ENCODE measurements at places on chromosomes 6 and 20. TPM values are rescaled to one million over a fixed set of nuclear protein-coding genes. Genes with fewer than 3 reads are reported as not detected.
A peak's percentile ranks its signal among the peaks of the same experiment; 100 is the strongest.

DNA sequence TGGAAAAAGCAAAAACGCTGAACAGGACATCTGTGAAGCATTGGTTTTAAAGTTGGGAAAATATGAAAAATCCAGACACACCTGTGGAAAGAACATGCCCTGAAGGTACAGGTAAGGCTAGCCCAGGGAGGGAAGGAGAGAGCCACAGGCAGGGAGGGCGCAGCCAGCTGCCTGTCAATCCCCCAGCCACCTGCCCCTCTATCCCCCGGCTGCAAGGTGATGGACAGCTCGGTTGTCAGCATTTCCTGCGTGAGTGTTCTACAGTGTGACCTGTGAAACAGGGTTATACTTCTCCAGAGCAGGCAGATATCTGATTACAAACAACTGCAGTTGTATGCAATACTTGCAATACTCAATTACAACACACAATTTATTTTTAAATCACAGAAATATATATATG, 358.1 kb downstream of the SMOC2 start:
- no peaks in the 10 kb centered on the region for H3K4me1 ChIP-seq
- DNase-seq, result no peak
- H3K27me3 ChIP-seq, result peaks cover 5% of the 10 kb centered on the region
- no peak overlapping the region for H3K4me3 ChIP-seq
- no peaks in the 10 kb centered on the region for H3K36me3 ChIP-seq

The MATN4 gene
- 0.13 TPM for total RNA-seq

The TDP2 gene
- total RNA-seq, result 37.9 TPM

GRCh38 chr6:2919886-2920285, 16.8 kb upstream of the SERPINB9 start:
- DNase-seq, result no peak
- H3K4me3 ChIP-seq, result no peak overlapping the region
- H3K27ac ChIP-seq, result no peak overlapping the region
- no peaks in the 10 kb centered on the region for H3K36me3 ChIP-seq
- H3K27me3 ChIP-seq, result no peaks in the 10 kb centered on the region

GRCh38 chr6:57013521-57013926, 33.0 kb upstream of the KIAA1586 start:
- H3K27ac ChIP-seq, result no peak overlapping the region
- peak; percentile 54 for DNase-seq
- no peaks in the 10 kb centered on the region for H3K27me3 ChIP-seq
- no peaks in the 10 kb centered on the region for H3K36me3 ChIP-seq
- H3K4me3 ChIP-seq, result no peak overlapping the region

DNA sequence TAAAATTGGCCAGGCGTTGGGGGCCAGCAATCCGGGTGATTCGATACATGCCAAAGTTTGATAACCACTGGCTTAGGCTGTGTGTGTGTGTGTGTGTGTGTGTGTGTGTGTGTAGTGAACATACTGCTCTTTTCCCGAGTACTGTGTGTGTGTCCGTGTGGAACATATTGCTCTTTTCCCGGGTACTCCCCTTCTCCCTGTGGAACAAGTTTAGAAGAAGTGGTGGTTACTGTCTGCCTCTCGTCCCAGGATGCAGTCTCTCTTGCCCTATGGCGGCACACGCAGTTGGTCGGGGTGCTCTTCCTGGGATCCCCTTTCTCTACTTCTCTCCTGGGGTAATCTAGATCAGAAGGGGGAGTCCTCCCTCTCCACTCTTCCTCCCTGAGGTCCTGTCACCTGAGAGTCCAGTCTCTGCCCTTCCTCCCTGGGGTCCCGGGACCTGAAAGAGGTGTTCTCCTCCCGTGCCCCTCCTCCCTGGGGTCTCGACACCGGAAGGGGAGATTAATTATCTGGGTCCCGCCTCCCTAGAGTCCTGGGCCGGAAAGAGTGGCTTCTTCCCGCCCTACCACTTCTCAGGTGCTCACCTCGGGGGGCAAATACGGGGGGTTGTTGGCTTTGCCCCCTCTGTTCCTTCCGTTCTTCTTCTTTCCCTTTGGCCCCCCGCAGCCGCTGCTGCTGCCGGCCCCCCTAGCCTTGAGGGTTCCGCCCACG, 516 bp downstream of the GTPBP2 start:
- H3K27ac ChIP-seq, result peak overlapping the region; percentile 99
- peak; percentile 89 for DNase-seq
- peaks cover 40% of the 10 kb centered on the region for H3K36me3 ChIP-seq

The HBS1L gene
- total RNA-seq, result 128 TPM

The OR2B6 gene
- 4.4 TPM for total RNA-seq

DNA sequence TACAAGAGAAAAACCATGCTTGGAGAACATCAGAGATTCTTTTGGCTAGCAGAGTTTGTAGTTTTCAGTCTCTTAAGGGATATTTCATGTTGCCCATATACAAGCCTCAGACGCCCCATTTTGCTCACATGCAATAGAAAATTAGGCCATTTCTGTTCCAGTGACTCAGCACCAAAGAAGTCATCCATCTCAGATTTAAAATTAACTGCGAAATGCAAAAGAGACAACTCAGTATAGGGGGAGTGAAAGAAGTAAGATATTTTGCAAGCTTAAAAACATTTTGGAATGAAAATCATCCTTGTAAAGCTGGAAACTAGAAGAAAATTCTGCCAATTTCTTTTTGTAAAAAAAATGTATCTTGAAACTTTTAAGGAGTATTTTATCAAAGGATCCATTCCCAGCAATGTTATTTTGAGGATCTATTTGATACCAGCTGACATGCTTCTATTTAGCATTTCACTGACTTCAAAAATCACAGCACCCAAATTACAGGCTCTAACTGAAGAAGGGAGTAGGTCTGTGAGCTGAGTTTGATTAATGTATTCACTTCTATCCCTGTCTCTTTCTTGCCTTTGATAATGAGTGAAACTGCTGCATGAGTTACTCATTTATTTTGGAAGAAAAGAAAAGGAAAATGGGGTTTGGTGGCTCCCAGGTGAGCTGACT, 223.7 kb upstream of the SULF2 start:
- H3K27me3 ChIP-seq, result no peaks in the 10 kb centered on the region
- no peaks in the 10 kb centered on the region for H3K4me1 ChIP-seq
- DNase-seq, result no peak
- H3K4me3 ChIP-seq, result no peak overlapping the region
- H3K27ac ChIP-seq, result no peak overlapping the region

The B3GAT2 gene
- not detected for total RNA-seq

- H3K36me3 ChIP-seq, result no peaks in the 10 kb centered on the region
- H3K4me3 ChIP-seq, result no peak overlapping the region
- H3K4me1 ChIP-seq, result peaks cover 37% of the 10 kb centered on the region
- H3K27ac ChIP-seq, result peak overlapping the region; percentile 13
- DNase-seq, result peak; percentile 66
Measured at GRCh38 chr6:6709106-6709505, 120.6 kb downstream of the LY86 start.

GRCh38 chr6:22027040-22027725, 269.7 kb downstream of the PRL start:
- DNase-seq, result no peak
- H3K27ac ChIP-seq, result peak overlapping the region; percentile 96
- H3K4me1 ChIP-seq, result peaks cover 48% of the 10 kb centered on the region
- H3K4me3 ChIP-seq, result no peak overlapping the region
- no peaks in the 10 kb centered on the region for H3K27me3 ChIP-seq

The ADGRF4 gene
- total RNA-seq, result not detected

The WFDC6 gene
- total RNA-seq, result not detected

The HLA-DQA1 gene
- 0.49 TPM for total RNA-seq

Measured in K562 (cell line).